ENCODE measurements at places on chromosomes 11 and 22.
A peak's percentile ranks its signal among the peaks of the same experiment; 100 is the strongest.

GRCh38 chr11:13168271-13168670, 109.3 kb upstream of the BMAL1 start:
- H3K4me3 ChIP-seq = no peak overlapping the region
- no peaks in the 10 kb centered on the region for H3K36me3 ChIP-seq
- H3K27ac ChIP-seq = no peak overlapping the region
- no peak for DNase-seq
- peaks cover 7% of the 10 kb centered on the region for H3K27me3 ChIP-seq
- H3K4me1 ChIP-seq = no peaks in the 10 kb centered on the region

DNA sequence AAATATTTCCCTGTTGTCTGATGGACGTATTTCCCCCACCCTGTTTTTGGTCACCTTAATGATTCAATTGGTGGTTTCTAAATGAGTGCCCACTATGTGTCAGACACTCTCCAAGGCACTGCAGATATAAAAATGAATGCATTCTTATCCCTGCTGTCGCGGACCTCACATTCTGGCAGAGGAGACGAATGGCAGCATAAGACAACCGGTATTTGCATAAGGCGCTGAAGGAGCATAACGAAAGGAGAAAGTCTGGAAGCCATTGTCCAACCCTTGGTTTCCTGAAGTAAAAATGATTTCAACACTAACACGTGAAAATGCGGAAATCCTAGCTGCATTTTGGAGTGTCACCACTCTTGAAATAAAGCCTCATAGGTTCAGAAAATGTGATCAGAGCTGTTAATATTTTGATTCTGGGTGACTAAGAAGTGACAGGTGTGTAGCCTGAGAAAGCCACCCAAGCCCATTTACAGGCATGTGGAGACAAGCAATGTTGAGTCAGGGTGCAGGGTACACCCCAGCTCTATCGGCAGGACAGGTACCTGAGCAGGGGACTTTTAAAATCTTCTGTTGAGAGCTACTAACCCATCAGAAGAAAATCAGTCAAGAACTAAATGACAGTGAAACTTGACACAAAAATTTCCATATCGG, 10.1 kb upstream of the GAB2 start:
- peaks cover 44% of the 10 kb centered on the region for H3K4me1 ChIP-seq
- H3K27me3 ChIP-seq = no peaks in the 10 kb centered on the region
- no peak for DNase-seq
- peak overlapping the region; percentile 67 for H3K27ac ChIP-seq

GRCh38 chr22:30279046-30279788, 10.1 kb downstream of the CASTOR1 start:
- H3K27ac ChIP-seq = peak overlapping the region; percentile 39
- no peak overlapping the region for H3K4me3 ChIP-seq
- peaks cover 6% of the 10 kb centered on the region for H3K36me3 ChIP-seq
- no peak for DNase-seq
- peaks cover 54% of the 10 kb centered on the region for H3K4me1 ChIP-seq

DNA sequence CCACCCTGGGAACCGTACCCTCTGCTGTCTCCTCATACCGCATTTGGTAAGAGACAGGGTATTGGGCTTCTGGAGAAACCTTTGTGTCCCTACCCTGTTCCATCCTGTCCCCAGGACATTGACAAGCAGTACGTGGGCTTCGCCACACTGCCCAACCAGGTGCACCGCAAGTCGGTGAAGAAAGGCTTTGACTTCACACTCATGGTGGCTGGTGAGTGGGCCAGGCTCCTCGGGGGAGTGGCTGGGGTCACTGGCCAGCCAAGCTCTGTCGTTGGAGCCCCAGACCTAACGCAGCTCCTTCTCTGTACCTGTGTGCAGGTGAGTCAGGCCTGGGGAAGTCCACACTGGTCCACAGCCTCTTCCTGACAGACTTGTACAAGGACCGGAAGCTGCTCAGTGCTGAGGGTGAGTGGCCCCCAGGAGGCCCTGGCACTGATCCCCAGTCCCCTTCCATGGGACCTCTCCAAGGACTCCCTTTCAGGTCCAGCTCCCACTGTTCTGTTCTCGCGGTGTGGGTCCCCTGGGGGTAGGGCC, 3.8 kb upstream of the GP1BB start:
- peaks cover 8% of the 10 kb centered on the region for H3K4me1 ChIP-seq
- H3K4me3 ChIP-seq = peak overlapping the region; percentile 71
- no peak for DNase-seq
- H3K27ac ChIP-seq = no peak overlapping the region

DNA sequence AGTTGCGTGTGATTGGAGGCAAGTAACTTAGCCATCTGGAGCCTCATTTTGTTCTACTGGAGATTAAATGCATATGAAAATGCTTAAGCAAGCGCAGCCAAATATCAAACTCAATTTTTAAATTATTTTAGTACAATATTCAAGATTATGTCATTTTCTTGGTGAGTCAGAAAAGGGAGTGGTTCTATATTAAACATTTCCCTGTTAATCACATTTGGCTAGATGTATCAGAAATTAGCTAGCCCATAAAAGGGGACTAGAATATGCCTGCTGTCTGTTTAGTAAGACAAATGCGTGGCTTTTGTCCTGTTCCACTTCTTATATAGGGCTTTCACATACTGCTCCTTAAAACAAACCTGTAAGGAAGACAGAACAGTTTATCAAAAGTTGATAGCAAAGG, 35.0 kb upstream of the BMAL1 start:
- H3K36me3 ChIP-seq = no peaks in the 10 kb centered on the region
- H3K4me1 ChIP-seq = peaks cover 2% of the 10 kb centered on the region
- DNase-seq = no peak
- no peak overlapping the region for H3K27ac ChIP-seq
- H3K4me3 ChIP-seq = no peak overlapping the region

DNA sequence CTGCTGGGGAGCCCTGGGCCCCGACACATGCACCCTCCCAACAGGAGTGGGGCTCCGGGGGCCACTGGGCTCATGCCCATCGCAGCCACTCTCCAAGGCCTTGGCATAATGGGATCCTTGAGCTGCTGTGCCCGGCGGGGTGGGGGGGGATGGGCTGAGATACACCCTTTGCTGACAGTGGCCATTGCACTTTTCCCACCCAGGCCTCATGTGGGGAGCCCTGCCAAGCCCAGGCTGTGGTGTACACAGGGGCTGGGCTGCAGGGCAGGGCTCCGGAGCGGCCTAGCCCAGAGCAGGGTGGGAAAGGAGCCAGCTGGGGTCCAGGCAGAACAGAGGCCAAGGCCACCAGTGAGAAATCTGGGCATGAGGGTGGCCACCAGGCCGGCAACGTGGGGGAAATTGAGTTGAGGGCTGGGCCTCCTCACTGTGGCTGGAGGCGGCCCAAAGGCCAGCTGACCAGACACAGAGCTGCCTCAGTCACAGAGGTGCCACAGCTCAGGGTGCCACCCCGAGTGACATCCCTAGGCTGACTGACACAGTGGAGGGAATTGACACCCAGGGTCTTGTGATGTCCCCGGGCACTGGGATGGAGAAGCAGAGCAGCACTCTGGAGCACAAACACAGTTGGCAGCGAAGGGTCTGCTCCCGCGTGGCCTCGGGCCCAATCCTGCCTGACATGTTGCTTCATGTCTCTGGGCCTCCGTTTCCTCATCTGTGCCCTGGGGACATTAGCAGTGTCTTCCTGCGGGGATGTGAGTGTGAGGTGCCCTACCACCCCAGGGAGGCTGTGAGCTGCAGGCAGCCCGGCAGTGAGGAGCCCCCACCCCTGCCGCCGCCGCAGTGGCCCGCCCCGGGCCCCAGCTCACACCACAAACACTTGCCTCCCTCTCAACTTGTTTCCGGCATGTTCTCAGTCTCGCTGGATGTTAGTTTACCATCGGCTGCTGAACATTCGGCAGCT, 30.4 kb downstream of the RTN4R start:
- H3K4me3 ChIP-seq = no peak overlapping the region
- H3K27me3 ChIP-seq = no peaks in the 10 kb centered on the region
- H3K4me1 ChIP-seq = peaks cover under 1% of the 10 kb centered on the region
- peak overlapping the region; percentile 65 for H3K27ac ChIP-seq
- peak; percentile 79 for DNase-seq

DNA sequence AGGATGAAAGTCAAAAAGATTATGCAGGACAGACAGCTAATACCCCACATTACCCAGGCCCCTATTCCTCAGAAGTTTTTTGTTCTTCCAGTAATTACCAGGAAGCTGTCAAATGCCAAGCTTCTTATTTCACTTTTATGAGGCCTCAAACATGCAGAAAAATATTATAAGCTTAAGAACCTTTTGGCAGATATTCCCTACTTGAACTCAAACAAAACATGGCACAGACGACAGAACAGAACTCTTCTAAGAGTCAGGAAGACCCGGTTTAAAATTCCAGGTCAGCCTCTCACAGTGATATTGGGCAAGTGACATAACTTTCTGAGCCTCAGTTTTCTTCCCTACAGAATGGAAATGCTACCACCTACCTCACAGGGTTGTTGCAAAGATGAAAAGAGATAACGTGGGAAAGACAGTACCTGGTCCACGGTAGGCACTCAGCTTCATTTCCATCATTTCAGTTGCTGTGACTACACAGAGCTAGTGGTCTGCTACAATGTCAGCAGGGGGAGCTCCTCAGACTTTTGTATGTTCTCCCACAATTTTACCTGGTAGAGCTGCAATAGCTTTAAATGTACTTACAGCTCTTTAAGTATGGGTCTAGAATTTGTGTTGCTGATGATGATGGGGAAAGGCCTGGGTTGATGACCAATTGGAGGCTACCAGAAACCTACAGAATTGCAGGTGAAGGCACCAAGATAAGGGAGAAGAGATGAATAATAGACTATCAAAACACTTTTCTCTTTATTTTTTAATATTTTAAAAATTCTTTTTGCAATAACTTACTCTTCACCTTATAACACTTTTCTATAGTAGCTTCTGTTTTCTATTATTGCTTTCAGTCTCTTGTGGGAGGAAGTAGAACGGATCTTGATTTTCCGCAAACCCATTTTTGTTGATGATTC, 98.3 kb upstream of the CHRM4 start:
- peaks cover 15% of the 10 kb centered on the region for H3K36me3 ChIP-seq
- H3K4me3 ChIP-seq = no peak overlapping the region
- DNase-seq = peak; percentile 79
- H3K27me3 ChIP-seq = no peaks in the 10 kb centered on the region
- H3K4me1 ChIP-seq = peaks cover 9% of the 10 kb centered on the region
- H3K27ac ChIP-seq = no peak overlapping the region

DNA sequence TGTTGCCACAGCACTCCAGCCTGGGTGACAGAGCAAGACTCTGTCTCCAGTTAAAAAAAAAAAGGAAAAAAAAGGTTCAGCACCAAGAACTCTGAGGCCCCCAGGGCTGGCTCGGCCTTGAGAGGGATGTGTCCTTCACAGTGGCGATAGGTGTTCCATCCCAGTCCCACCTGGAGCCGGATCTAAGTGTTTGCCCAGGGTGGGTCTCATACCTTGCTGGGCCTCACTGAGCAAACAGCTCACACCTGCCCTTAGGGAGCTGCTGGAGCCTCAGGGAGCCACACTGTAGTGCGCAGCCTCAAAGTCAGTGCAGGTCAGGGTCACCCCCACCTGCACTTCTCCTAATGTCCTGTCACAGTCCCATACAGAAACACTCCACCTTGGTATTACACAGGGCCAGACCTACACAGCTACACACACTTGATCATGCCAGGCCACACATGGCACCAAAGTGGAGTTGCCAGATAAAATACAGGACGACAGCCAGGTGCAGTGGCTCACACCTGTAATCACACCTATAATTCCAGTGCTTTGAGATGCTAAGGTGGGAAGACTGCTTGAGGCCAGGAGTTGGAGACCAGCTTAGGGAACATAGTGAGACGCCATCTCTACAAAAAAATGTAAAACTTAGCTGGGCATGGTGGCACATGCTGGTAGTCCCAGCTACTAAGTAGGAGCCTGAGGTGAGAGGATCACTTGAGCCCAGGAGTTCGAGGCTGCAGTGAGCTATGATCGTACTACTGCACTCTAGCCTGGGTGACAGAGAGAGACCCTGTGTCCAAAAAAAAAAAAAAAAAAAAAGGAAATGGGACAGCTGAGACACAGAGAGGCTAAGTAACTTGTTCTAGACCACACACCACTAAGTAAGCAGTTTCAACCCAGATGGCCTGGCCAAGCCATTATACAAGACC, 7.3 kb downstream of the STARD10 start:
- no peaks in the 10 kb centered on the region for H3K27me3 ChIP-seq
- no peak for DNase-seq
- H3K4me1 ChIP-seq = peaks cover 21% of the 10 kb centered on the region
- no peak overlapping the region for H3K4me3 ChIP-seq

DNA sequence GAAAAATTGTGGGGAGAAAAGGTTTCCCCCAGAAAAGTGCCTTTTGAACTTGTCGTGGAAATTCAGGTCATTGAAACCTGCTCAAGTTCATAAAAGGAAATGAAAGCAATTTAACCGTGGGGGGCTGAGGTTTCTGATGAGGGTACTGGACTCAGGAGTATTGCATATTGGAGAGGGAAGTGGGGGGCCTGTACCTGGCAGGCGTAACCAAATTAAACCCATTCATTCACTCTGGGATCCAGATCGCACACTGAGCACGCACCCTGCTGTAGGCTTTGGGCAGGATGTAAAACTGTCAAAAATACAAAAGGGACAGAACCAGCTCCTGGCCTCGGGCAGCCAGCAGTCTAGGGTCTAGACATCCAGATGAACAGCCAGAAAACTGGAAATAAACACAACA, 1517.4 kb downstream of the BRD1 start:
- no peak overlapping the region for H3K4me3 ChIP-seq
- H3K4me1 ChIP-seq = no peaks in the 10 kb centered on the region
- no peak overlapping the region for H3K27ac ChIP-seq
- no peak for DNase-seq
- H3K36me3 ChIP-seq = no peaks in the 10 kb centered on the region

DNA sequence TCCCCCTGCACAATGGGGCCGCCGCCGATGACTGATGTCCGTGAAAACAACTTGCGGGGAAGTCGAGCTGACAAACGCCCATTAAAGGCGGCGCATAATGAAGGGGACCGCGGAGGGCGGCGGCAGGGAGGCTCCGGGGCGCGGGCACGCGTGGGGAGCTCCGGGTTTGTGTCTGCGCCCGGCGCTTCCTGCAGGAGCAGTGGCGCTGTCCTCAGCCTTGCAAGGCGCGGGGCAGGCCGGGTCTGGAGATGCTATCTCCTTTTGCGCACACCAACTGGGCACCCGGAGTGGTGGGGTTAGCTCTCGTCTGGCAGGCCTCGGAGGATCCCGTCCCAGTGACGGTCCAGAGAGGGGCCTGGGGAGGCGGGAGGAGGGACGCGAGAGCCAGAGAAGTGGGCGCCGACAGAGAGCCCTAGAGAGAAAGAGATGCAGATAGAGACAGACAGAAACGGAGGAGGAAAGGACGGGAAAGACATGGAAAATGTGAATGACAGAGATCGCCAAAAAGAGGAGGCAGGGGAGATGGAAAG, 390 bp upstream of the FGF3 start:
- no peak overlapping the region for H3K27ac ChIP-seq
- no peak for DNase-seq
- no peaks in the 10 kb centered on the region for H3K4me1 ChIP-seq
- H3K4me3 ChIP-seq = no peak overlapping the region
- peaks cover 29% of the 10 kb centered on the region for H3K27me3 ChIP-seq

Measured in activated CD4-positive, alpha-beta T cell treated with anti-CD3 and anti-CD28 coated beads, Interleukin-2, amount 10 ng/mL, durations not matched to agents 24 days and 14 days (primary cell).